ENCODE measurements at places on chromosomes 1 and 21. TPM values are rescaled to one million over a fixed set of nuclear protein-coding genes. Genes with fewer than 3 reads are reported as not detected.

Gene OR2T3
- not detected for total RNA-seq

Gene LEMD1
- total RNA-seq = 1.0 TPM

Gene ELAPOR1
- total RNA-seq = 127 TPM

Gene PTPN22
- 3.1 TPM for total RNA-seq

Gene OR6K3
- total RNA-seq = not detected

Gene GABRD
- total RNA-seq = 1.2 TPM

Gene AIRE
- total RNA-seq = 0.17 TPM

Gene CYP4Z1
- not detected for total RNA-seq

Gene MYOG
- total RNA-seq = not detected

Gene GJC2
- 2.8 TPM for total RNA-seq

Gene PLD5
- 0.06 TPM for total RNA-seq

Gene KRTAP11-1
- total RNA-seq = 0.23 TPM

Gene C21orf91
- total RNA-seq = 7.4 TPM

Gene CLCA1
- total RNA-seq = 0.37 TPM

Gene PLXNA2
- total RNA-seq = 37.4 TPM

Gene TMPRSS2
- 147 TPM for total RNA-seq

Gene EMC1
- total RNA-seq = 38.8 TPM

Gene ZBTB48
- 55.1 TPM for total RNA-seq

Gene SH3BGRL3
- total RNA-seq = 133 TPM

Gene APCS
- 54.7 TPM for total RNA-seq

Gene CFAP107
- not detected for total RNA-seq

Gene NECTIN4
- 20.3 TPM for total RNA-seq

Gene ERICH3
- 0.09 TPM for total RNA-seq

Gene ALX3
- total RNA-seq = not detected

Gene DMBX1
- total RNA-seq = not detected

Gene OR2T8
- total RNA-seq = not detected

Gene FCAMR
- 0.46 TPM for total RNA-seq

Gene CA6
- total RNA-seq = not detected
